Upper lobe of right lung (tissue), 1 donor: ENCODE measurements at places on chromosomes 2 and 18. TPM values are rescaled to one million over a fixed set of nuclear protein-coding genes. Genes with fewer than 3 reads are reported as not detected.

DNA sequence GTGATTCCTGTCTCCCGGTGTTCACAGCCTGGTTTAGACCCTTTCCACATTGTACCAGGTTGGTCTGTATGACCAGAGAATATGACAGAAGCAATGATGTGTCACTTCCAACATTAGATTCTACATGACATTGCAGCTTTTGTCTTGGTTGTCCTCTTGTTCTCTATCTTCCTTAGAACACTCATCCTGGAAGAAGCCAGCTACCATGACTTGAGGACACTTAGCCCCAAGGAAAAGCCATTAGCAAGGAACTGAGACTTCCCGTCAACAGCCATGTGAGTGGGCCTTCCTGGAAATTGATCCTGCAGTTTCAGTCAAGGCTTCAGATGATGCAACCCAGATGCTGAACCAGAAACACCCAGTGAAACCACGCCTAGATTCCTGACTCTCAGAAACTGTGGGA lies 143.3 kb downstream of the MREG start:
- no peaks in the 10 kb centered on the region for H3K27me3 ChIP-seq
- no peak overlapping the region for H3K4me3 ChIP-seq
- no peak for DNase-seq
- no peaks in the 10 kb centered on the region for H3K36me3 ChIP-seq
- no peak overlapping the region for H3K27ac ChIP-seq

DNA sequence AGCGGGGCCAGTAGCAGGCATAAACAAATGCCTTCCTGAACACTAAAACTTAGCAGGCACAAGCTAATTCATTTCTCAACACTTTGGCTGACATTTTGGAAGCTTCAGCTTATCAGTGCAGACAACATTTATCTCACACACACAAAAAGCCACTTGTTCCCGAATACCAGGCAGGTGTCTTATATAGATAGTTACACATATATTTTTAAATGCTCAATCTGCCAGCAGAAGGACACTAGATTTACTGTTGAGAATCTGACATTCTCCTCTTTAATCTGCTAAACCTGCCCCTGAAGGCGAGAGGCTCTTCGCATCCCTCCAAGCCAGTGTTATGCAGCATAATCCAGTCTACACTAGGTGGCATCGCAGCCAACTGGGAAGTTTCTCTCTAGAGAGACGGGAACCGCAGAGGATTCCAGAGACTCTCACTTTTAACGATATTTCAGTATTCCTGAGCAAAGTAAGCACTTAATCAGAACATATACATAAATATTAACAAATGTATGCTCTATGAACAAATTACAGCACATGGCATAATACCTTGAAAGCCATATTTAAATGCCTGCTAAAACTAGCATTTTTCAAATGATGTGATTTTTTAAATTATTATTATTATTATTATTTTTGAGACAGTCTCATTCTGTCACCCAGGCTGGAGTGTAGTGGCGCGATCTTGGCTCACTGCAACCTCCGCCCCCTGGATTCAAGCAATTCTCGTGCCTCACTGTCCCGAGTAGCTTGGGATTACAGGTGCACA lies 90.2 kb upstream of the SCG2 start:
- no peaks in the 10 kb centered on the region for H3K4me1 ChIP-seq
- no peak overlapping the region for H3K27ac ChIP-seq
- no peaks in the 10 kb centered on the region for H3K36me3 ChIP-seq
- H3K4me3 ChIP-seq: no peak overlapping the region

DNA sequence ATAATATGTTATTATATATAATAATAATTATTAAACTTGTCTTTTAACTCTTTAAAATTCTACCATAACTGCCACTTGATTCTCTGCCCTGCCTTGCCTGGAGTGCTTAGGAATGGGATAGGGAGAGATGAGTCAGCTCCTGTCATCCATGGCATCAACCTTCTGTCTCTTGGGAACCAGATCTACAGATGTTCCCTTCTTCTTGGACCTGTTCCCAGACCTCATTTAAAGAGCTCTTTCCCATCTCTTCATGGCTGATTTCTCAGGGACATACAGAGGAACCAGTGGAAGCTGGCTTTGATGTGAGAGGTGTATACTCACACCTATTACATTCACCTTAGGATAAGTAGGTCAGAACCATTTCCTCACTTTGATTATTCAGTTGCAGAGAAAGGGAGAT lies 155.3 kb upstream of the MYO3B start:
- no peak overlapping the region for H3K4me3 ChIP-seq
- H3K27ac ChIP-seq: no peak overlapping the region
- no peaks in the 10 kb centered on the region for H3K27me3 ChIP-seq
- peaks cover 2% of the 10 kb centered on the region for H3K36me3 ChIP-seq
- H3K4me1 ChIP-seq: no peaks in the 10 kb centered on the region

DNA sequence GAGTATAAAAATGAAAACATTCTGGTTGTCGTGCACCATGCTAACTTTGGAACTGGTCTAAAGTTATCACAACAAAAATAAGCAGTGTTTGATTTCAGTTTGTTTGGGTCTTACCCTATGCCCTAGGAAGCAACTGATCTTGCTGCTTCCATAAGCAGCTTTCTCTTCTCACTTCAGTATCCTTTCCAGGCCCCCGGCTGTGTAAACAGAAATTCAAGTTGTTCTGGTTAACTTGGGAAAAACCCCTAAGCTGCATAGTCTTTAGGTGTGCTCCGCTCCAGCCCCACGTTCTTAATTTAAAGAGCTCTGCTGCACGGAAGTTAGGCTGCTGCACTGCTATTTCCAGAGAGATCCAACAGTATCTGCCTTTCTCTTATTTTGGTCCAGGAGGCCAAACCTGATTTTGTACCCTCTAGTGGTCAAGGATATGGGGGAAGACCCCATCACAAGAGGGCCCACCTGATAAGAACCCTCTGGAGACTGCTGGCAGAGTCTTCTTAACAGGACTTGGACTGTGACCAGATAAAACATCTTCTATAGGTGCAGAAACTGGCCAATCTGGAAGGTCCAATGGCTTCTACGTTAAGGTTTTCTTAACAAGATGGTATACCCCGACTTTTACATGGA lies 69.1 kb downstream of the FEZ2 start:
- H3K4me3 ChIP-seq: no peak overlapping the region
- peaks cover 55% of the 10 kb centered on the region for H3K36me3 ChIP-seq
- no peaks in the 10 kb centered on the region for H3K27me3 ChIP-seq
- no peak overlapping the region for H3K27ac ChIP-seq
- DNase-seq: no peak

- no peak within 1 kb of the TSS for H3K4me3 ChIP-seq
- peak; percentile 68 for DNase-seq
- no peak within 1 kb of the TSS for H3K27ac ChIP-seq
- no peaks in the 10 kb centered on the region for H3K36me3 ChIP-seq
Observed at GRCh38 chr18:26133652-26134051, at the start of gene PSMA8. PSMA8 (plus strand) TSS chr18:26133869; CDS start chr18:26133966, 97 bp downstream.

- H3K36me3 ChIP-seq: no peaks in the 10 kb centered on the region
- no peak overlapping the region for H3K4me3 ChIP-seq
- no peaks in the 10 kb centered on the region for H3K4me1 ChIP-seq
Observed at GRCh38 chr2:177106212-177106611, 106.4 kb upstream of the HNRNPA3 start.

- H3K4me3 ChIP-seq: peak overlapping the region; percentile 8
- H3K27me3 ChIP-seq: no peaks in the 10 kb centered on the region
- H3K36me3 ChIP-seq: peaks cover 30% of the 10 kb centered on the region
- DNase-seq: no peak
- peak overlapping the region; percentile 48 for H3K27ac ChIP-seq
- peaks cover 28% of the 10 kb centered on the region for H3K4me1 ChIP-seq
Observed at GRCh38 chr2:54524226-54524991, 68.3 kb downstream of the SPTBN1 start.

COL3A1 gene
- 188 TPM for total RNA-seq

L3MBTL4 gene
- 16.2 TPM for total RNA-seq

ABCA12 gene
- 0.17 TPM for total RNA-seq

SNTG2 gene
- total RNA-seq: 3.6 TPM
